ENCODE measurements at places on chromosomes 3 and 15.

DNA sequence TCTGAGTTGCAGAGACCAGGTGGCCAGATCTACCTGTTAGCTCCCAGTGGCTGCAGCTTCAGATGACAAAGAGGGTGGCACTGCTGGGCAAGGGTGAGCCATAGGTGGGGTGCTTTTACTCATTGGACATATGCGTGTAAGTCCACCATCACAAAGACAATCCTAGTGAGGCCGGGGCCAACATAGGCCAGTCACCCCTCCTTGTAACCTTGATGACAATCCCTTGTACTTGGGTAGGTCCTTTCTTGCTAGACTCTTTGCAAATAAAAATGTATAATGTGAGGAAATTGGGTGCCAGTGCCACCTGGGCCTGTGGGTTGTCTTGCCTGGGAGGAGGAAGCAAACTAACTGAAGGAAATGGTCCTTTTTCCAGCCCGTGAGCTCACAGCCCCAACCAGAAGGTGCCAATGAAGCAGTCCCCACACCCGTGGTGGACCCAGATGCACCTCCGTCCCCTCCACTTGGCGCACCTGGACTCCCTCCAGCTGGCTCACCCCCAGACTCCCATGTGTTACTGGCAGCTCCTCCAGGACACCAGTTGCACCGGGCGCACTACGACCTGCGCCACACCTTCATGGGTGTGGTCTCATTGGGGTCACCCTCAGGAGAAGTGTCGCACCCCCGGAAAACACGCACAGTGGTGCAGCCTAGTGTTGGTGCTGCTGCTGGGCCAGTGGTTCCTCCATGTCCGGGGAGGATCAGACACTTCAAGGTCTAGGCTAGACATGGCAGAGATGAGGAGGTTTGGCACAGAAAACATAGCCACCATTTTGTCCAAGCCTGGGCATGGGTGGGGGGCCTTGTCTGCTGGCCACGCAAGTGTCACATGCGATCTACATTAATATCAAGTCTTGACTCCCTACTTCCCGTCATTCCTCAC lies 7.6 kb downstream of the AHSG start:
- peaks cover 4% of the 10 kb centered on the region for H3K4me1 ChIP-seq
- H3K36me3 ChIP-seq, result no peaks in the 10 kb centered on the region
- no peak overlapping the region for H3K27ac ChIP-seq

DNA sequence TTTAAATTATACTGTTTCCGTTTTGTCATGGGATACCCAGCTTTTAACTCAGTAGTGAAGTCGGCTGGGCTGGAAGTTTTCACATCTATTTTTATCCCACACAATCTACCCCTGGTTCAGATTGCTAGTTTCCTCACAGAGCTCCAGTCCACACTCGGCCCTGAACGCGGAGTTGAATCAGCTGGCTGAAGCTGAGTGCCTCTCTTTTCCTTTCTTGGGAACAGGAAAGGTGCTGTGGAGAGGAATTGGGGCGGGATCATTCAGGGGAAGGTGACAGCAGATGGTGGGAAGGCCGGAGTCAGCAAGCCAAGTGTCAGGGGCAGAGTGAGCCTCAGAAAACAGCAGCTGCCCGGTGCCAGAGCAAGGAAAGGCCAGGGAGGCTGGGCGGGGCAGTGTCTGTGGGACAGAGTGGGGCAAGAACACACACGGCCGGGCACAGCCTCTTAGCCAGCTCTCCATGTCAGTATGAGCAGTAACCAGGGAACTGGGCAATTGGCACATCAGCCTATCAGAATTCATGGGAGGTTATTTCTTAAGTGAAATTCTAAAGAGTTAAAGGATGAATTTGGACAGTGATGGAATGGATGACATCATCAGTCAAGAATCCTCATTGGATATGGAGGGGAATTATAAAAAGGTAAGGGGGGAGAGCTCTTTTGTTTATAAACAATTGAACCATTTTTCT lies 135.7 kb upstream of the IL12A start:
- no peaks in the 10 kb centered on the region for H3K27me3 ChIP-seq
- H3K36me3 ChIP-seq, result no peaks in the 10 kb centered on the region
- H3K4me3 ChIP-seq, result no peak overlapping the region
- DNase-seq, result no peak

DNA sequence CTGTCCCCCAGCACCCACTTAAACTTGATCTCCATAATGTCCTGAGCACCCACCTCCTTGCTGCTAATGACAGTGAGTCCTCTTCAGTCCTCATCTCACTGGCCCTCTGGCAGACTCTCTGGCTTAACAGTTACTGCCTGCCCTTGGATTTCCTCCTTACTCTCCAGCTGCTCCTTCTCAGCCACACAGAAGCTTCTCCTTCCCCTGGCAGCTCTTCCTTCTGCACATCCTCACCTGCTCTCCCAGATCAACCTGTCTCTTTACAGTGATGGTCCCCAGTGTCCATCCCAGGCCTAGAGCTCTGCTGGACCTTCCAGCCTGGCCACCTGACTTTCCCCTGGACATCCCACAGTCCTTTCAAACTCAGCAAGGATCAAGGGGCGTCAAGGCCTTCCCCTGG lies 47.4 kb upstream of the SMAD3 start:
- H3K27me3 ChIP-seq, result no peaks in the 10 kb centered on the region
- no peak for DNase-seq
- H3K27ac ChIP-seq, result no peak overlapping the region
- H3K4me3 ChIP-seq, result no peak overlapping the region
- H3K4me1 ChIP-seq, result 0 out of 2 replicates have a peak, but pooled peaks cover 2% of the 10 kb centered on the region

DNA sequence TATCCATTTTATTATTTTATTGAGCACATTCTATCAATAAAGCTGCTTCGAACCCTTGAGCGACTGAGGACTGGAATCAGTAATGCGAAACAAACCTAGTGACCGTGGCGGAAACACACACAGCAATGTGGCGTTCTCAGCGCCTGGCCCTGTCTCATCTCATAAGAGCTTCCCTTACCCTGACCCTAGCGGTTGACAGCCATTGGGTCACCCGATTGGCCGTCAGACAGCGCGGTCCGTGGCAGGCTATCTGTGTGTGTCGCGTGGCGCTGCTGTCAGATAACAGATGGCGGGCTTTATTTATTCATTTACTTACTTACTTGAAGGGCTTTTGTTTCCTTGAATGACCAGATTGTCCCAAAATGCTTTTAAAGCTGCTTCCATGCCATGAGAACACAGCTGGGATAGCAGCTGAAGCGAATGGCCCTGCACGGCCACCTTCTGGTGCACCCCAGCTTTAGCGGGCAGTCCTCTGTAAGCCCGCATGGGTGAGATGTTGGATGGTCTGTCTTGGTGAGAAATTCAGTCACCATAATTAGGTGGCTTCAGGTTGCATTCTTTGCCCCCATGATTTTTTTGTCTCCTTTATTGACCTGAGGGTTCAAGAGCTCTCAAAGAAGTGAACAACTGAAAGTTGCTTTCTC lies 215.5 kb upstream of the BHLHE40 start:
- H3K4me3 ChIP-seq, result no peak overlapping the region
- H3K4me1 ChIP-seq, result no peaks in the 10 kb centered on the region
- H3K27ac ChIP-seq, result no peak overlapping the region
- no peaks in the 10 kb centered on the region for H3K36me3 ChIP-seq

Measured in iPS DF 6.9 (cell line).